ENCODE measurements at places on chromosomes 11 and 22. TPM values are rescaled to one million over a fixed set of nuclear protein-coding genes. Genes with fewer than 3 reads are reported as not detected.

PTPRCAP gene
- 7.2 TPM for polyA plus RNA-seq

GRCh38 chr11:123356539-123356938 is 73.5 kb upstream of the GRAMD1B start:
- DNase-seq = no peak

- no peak for DNase-seq
These were observed 22.0 kb downstream of the FZD4 start for GRCh38 chr11:86932924-86933875.

OR8D4 gene
- 0.06 TPM for polyA plus RNA-seq

RTN4RL2 gene
- 38.1 TPM for polyA plus RNA-seq

RFPL1 gene
- polyA plus RNA-seq = not detected

DNA sequence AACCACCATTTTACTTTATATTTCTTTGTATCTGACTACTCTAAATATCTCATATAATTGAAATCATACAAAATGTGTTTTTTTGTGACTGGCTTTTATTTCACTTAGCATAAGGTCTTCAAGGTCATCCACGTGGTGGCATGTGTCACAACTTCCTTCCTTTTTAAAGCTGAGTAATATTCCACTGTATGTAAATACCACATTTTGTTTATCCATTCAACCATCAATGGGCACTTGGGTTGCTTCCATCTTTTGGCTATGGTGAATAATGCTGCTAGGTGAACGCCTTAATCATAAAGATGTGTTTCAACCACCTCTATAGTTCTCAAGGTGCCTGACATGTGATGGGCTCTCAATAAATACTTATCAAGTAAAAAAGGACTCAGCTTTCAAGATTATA is 15.5 kb downstream of the RAB30 start:
- no peak for DNase-seq

DNA sequence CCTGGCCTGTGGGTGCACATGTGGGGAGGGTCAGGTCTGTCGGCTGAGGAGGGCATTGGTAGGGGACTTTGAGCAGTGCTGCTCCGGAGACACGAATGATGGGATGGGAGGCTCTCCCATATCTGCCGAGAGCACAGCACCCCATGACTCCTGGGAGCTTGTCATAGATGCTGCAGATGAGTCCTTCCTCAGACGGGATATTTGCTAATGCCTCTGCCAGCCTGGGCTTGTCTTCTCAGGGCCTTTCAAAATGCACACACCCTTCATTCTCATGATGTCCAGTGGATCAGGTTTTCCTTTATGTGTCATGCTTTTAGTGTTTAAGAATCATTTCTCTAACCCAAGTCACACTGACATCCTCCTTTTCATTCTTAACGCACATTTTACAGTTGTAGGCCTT is 8.1 kb upstream of the RNH1 start:
- DNase-seq = no peak

- DNase-seq = no peak
These were observed 159.6 kb downstream of the TBC1D22A start for GRCh38 chr22:46922037-46922436.
